ENCODE measurements at places on chromosomes 7 and 10.
A peak's percentile ranks its signal among the peaks of the same experiment; 100 is the strongest.

DNA sequence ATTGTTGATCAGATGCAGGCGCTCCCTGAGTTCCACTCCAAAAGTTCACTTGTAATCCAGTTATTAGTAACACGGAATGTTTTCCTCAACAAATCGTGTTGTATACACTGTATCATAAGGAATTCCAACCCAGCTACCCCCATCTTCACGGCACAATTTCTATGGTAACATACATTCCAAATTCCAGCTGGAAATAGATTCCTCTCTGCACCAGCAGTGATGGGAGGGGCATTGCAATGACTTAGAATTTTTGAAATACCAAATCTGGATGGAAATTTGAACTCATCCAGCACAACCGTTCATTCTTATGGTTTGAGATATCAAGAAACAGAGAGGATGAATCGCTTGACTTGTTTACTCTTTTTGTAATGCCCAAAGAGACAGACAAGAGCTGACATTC is 38.9 kb upstream of the RHEB start:
- DNase-seq = peak; percentile 61

- no peak for DNase-seq
Measured at GRCh38 chr10:12906051-12906541, 95.4 kb downstream of the CCDC3 start.

DNA sequence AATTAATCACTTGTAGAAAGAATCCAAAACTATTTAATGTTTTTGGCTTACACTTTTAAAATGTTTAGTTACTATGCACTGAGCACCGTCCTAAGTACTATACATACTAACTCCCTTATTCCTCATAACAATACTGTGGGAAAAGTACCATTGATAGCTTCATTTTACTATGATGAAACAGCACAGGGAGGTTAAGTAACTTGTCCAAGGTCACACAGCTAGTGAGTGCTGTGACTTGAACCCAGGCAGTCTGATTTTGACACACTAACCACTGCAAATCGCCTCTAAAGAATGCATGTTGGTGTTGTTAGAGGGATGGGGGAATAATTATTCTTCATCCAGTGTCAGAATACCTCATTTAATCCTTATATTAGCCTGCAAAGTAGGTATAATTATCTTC is 1.9 kb upstream of the RELN start:
- DNase-seq = no peak

- no peak for DNase-seq
Measured at GRCh38 chr10:68156373-68157185, 47.3 kb downstream of the MYPN start.

DNA sequence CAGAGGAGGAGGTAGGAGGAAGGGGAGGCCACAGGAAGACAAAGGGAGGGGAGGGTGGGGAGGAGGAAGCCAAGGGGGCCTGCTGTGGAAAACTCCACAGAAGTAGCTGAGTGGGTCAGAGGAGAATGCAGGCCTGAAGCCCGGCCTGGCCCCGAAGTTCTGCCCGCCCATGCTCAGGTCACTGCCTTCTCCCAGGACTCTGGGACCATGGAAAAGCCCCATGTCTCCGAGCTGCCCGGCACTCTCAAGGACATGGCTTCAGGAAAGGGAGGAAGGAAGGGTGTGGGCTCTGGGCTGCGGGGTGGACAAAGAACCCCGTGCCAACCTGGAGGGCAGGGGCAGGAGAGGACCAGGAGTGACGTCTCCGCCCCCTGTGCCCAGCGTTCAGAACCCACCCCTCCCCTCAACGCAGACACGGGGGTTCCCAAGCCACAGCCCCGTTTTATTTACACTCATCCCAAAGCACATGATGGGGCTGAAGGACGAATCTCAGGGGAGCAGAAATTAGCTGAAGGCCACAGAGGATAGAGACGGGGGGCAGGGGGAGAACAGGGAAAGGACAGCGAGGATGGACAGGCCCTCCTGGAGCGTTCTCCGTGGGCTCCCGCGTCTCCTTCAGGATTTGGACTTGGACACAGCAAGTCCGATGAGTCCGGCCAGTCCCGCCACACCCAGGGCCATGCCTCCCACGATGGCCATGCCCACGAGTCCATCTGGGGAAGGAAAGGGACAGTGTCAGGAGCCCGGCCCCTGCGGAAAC is 1.8 kb upstream of the CLDN15 start:
- no peak for DNase-seq

DNA sequence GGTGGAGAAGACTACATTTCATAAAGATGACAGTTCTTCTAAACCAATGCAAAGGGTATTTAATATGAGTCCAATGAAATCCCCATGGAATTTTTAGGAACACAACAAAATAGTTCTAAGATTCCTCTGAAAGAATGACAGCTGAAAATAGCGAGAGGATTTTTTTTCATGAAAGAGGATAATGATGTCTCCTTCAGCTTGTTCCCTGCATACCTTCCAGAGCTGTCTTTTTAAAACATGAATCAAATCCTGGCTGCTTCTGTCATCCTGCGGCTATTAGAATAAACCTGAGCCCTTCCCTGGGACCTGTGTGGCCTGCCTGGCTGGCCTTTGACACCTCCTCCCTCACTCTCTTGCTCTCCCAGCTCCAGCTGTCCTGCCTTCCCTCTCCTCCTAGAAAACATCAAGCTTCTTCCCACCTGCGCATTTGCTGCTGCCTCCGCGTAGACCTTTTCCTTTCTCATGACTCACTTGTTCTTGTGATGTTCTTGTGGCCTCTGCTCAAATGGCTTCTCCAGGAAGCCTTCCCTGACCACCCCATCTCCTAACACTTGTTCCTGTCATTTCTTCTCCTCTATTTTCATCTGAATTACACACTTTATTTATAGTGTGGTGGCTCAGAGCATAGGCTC is 57.4 kb downstream of the EEPD1 start:
- DNase-seq = no peak

DNA sequence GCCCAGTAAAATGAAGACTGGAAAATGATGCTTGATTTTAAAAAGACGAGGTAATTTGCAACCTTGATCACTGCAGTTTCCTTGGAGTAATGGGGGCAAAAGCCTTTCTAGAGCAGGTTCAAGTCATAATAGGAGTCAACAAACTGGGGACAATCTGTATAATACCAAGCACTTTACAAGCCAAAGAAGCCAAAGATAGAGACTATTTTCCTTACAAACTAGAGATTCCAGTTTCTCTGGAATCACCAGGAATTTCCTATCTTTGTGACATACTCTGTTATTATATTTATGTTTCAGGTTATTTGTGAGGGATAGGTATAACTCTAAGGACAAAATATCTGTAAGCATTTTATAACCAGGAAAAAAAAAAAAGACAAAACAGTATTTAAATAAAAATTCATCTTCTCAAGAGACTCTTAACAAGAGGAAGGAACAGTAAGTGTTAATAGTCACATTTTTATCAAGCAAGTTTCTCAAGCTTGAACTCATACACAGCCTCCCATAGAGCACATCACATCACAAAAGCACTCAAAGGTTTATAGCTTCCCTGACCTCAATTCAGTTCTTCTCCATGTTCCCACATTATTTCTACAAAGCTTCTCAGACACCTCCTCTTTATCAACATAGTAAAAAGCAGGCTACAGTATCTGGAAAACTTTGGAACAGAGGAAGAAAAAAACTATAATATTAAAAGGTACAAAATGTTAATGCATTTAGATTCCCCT is 18.9 kb downstream of the JMJD1C start:
- DNase-seq = no peak

DNA sequence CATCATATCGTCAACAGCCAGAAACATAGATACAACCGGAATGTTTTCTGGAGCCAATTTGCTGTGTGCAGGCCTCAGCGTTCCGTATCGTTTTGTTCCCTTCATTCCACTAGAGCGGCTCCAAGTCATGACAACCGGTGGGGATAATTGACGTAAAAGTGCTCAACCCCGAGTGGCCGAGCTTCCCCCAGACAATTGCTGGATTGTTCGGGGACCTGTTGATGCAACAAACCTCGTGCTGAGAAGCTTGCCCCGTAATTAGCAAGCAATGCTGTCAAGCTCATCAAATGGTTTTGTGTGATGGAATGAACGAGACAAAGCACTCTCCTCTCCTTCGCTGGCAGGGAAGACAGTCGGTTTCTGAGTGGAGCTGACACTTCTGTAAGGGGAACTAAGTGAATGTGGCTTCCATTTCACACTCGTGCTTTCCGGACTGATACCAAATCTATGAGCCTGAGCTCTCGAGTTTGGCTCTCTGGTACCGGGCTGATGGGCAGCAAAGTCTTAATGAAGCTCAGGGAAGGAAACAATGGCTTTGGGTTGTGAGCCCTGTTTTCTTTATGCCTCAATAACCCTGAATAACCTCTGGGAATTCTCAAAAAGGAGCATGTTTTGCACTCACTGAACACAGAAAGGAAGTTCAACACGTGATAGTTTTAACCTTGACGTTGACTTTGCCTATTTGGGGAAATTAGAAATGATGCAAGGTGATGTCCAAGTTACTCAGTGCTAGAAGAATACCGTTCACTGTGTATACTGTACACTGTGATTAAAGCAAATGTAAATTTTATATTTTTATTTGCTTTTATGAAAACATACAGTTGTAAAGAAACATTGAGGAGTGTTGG is 220.5 kb downstream of the BAMBI start:
- no peak for DNase-seq

- DNase-seq = no peak
Measured at GRCh38 chr7:97418312-97418711, 300.8 kb downstream of the SDHAF3 start.

DNA sequence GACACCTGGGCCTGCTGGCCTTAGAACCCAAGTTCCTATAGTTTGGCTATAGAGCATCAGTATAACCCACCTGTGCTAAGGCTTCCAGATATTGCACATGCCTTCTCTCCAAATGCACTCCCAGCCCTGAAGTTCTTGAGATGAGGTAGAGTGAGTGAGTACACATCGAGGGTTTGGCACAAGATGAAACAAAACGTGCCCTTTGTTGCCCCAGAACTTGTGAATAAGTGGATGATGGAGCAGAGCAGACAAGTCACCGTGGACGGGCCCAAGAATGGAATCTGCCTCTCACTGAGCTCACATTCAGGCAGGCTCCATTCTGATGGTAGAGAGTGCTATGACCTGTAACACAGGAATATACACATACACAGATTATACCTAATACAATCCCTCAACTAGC is 73.0 kb upstream of the STK17A start:
- no peak for DNase-seq

DNA sequence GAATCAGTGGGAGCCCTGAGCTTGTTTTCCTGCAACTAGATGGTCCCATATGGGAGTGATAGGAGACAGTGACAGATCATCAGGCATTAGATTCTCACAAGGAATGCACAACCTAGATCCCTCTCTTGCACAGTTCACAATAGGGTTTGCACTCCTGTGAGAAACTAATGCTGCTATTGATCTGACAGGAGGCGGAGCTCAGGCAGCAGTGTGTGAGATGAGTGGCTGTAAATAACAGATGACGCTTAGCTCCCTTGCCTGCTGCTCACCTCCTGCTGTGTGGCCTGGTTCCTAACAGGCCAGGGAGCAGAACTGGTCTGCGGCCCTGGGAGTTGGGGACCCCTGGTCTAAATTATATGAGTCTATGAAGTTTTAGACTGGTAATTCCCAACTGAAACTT is 3.9 kb downstream of the MIOS start:
- DNase-seq = no peak

DNA sequence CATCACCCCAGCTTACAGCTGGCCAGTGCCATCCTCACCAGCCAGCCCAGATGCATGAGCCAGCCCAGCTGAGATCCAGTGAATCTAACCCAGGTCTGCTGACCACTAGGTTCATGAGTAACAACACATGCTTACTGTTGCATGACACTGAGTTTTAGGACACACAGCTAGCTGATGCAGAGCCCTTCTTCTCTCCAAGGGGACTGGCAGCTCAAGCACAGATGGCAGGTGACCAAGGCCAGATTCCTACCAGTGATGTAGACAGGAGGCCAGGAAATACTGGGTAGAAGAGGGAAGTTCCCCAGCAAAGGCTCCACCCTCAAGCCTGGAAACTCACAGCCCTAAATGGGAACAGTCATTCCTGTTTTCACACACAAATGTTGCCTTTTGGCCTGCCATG is 236.6 kb downstream of the GRID1 start:
- DNase-seq = no peak

- DNase-seq = no peak
Measured at GRCh38 chr10:12269056-12269455, 73.1 kb downstream of the CDC123 start.

- DNase-seq = no peak
Measured at GRCh38 chr10:86958901-86959736, 720 bp downstream of the SNCG start.

GRCh38 chr10:94349327-94349726 is 13.4 kb downstream of the NOC3L start:
- DNase-seq = no peak

GRCh38 chr7:98165827-98166667 is 45.2 kb upstream of the BHLHA15 start:
- DNase-seq = no peak

DNA sequence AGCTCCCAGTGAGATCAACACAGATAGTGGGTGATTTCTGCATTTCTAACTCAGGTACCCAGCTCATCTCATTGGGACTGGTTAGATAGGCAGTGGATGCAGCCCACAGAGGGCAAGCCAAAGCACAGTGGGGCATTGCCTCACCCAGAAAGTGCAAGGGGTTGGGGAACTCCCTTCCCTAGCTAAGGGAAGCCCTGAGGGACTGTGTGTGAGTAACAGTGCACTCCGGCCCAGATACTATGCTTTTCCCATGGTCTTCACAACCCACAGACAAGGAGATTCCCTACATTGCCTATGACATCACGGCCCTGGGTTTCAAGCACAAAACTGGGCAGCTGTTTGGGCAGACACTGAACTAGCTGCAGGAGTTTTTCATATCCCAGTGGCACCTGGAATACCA is 62.8 kb downstream of the PPP1R3A start:
- DNase-seq = no peak

- no peak for DNase-seq
Measured at GRCh38 chr10:2150288-2150687, 413.0 kb upstream of the ADARB2 start.

GRCh38 chr10:24884316-24884715 is 68.1 kb downstream of the PRTFDC1 start:
- no peak for DNase-seq

DNA sequence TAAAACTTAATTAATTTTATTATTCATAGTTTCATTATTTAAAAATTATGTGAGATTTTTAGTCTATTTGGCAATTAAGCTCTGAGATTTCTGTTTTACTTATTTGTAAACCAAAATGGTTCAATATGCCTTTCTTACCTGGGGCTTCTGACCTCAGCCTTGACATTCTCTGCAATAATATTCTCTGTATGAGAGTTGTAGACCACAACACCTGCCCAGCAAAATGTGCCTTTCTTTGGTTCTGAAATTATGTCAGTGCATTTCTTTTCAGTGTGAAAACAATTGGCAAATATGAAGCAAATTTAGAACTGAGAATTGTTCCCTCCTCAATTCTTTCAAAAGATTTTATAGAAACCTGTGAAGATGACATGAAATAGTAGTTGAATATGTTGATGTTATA is 426.4 kb upstream of the FZD8 start:
- no peak for DNase-seq

- DNase-seq = no peak
Measured at GRCh38 chr7:20404320-20404719, 73.6 kb downstream of the ITGB8 start.

GRCh38 chr7:151345576-151346469 is 4.2 kb downstream of the NUB1 start:
- DNase-seq = no peak

Data from AG04449 (cell line).